ENCODE measurements at places on chromosomes 5 and 9.

DNA sequence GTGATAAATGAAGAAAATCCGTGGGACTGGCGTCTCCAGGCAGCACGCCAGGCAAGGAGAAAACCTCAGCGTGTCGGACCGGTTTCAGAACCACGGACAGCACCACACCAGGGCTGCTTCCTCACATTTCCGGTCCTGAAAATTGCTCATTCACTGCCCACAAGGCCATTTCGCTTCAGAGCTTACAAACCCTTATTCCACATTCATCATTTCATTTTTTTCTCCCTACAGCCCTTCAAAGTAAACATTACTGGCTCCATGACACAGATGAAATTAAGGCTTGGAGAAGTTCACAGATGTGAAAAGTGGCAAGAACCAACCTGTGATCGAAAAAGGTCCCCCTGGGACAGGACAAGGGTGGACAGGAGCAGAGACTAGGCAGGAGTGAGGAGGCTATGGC, 1.5 kb upstream of the GPRIN1 start:
- no peaks in the 10 kb centered on the region for H3K36me3 ChIP-seq
- DNase-seq = peak; percentile 81
- peaks cover 7% of the 10 kb centered on the region for H3K4me1 ChIP-seq
- no peak overlapping the region for H3K27ac ChIP-seq

- no peaks in the 10 kb centered on the region for H3K27me3 ChIP-seq
- peak overlapping the region; percentile 88 for H3K27ac ChIP-seq
These were observed 193.0 kb downstream of the CD180 start for GRCh38 chr5:67003685-67003934.

- no peak for DNase-seq
- no peaks in the 10 kb centered on the region for H3K27me3 ChIP-seq
- no peaks in the 10 kb centered on the region for H3K36me3 ChIP-seq
These were observed 2.9 kb downstream of the ARL14EPL start for GRCh38 chr5:116035123-116035522.

DNA sequence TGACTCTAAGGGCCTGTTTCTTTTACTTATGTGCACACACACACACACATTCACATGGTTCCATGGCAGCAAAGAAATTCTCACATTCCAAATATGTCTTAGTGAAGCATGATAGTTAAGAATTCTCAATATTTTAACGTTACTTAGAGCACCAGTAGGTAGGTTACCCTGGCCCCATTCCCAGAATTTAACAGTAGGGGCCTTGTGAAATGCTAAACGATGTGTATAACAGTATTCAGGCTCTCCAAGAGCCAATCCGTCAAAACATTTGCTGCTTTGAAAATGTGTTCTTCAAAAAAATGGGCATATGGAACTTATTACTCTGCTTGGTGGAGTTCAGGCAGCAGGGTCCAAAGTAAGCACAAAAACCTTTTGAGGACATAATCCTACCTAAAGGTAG, 93.7 kb upstream of the DAB2 start:
- no peaks in the 10 kb centered on the region for H3K36me3 ChIP-seq
- no peak for DNase-seq
- H3K27ac ChIP-seq = no peak overlapping the region
- H3K4me1 ChIP-seq = peaks cover 24% of the 10 kb centered on the region
- H3K4me3 ChIP-seq = no peak overlapping the region

GRCh38 chr5:147458581-147458980, 51.3 kb downstream of the DPYSL3 start:
- no peak for DNase-seq
- H3K4me1 ChIP-seq = peaks cover 14% of the 10 kb centered on the region
- H3K36me3 ChIP-seq = no peaks in the 10 kb centered on the region
- H3K27me3 ChIP-seq = no peaks in the 10 kb centered on the region

DNA sequence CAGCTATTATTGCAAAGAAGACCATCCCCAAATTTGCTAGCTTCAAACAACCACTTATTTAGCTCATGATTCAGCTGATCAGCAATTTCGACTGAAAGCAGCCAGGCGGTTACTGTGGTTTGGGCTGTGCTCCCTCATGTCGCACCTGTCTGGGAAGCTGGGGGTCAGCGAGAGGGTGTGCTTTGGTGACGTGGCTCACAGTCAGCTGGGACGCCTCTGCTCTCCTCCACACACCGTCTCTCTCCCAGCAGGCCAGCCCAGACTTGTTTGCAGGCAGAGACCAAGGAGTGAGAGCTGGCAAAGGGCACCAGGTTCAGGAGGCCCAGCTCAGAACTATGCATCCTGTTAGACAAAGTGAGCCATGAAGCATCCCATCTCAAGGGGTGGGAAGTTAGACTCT, 140.9 kb downstream of the SYK start:
- H3K27ac ChIP-seq = no peak overlapping the region
- DNase-seq = no peak
- no peaks in the 10 kb centered on the region for H3K36me3 ChIP-seq
- H3K27me3 ChIP-seq = no peaks in the 10 kb centered on the region
- H3K4me3 ChIP-seq = no peak overlapping the region
- no peaks in the 10 kb centered on the region for H3K4me1 ChIP-seq

- H3K4me1 ChIP-seq = no peaks in the 10 kb centered on the region
- no peaks in the 10 kb centered on the region for H3K27me3 ChIP-seq
- H3K36me3 ChIP-seq = no peaks in the 10 kb centered on the region
- no peak for DNase-seq
These were observed 44.1 kb upstream of the FSD1L start for GRCh38 chr9:105403552-105404248.

DNA sequence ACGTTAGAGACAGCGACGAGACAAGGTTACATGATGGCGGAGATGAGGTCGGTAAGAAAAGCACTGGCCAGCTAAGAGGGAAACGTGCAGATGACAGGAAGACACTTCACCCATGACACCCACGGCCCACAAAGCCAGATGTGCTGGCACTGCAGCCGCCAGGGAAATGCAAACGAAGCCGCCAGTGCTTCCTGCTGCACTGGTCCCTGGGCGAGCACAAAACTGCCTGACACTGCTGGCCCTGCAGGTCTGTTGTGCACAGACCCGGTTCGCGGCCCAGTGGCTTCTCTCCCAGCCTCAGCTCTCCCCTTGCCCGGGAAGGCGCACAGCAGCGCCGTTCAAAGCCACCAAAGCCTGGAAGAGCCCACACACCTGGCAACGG, 20.3 kb downstream of the QSOX2 start:
- H3K36me3 ChIP-seq = peaks cover 8% of the 10 kb centered on the region
- no peaks in the 10 kb centered on the region for H3K27me3 ChIP-seq
- H3K4me1 ChIP-seq = no peaks in the 10 kb centered on the region
- H3K4me3 ChIP-seq = no peak overlapping the region

DNA sequence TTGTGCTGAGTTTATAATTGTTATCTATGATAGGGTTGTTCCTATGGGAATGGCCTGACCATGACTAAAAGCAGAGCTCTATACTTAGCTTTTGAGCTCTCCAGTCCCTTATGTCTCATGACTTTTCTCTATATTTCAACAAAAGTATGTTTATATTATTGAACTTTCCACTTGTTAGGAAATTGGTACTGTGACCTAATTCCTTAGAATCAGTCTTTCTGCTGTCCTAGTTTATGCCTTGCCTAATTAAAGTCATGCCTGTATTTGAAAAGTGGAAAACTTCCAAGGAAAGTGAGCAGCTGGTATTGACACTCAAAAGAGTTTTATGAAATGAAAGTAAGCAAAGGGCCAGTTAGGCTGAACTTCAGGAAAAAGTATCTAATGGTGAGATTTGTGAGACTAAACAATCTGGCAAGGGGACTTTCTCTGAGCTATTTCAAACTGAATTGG, 68.6 kb downstream of the XRCC4 start:
- no peak overlapping the region for H3K4me3 ChIP-seq
- no peak for DNase-seq
- no peaks in the 10 kb centered on the region for H3K27me3 ChIP-seq

DNA sequence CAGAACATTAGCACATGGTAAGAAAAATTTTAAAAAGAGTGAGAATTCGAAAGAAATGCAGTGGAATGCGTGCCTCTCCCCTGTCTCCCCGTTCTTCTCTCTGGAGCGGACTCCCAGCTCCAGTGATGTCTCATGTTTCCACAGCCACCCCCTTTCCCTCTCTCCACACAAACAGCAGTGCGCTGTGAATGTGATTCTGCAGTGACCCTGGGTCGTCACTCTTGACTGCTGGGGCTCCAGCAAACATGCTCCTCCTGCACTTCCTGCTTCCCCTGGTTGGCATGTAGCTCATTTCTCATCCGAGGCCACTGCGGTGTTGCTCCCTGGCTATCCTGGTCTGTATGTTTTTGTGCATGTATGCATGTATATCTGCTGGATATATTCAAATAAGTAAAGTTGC, 13.3 kb downstream of the PHF2 start:
- H3K27ac ChIP-seq = no peak overlapping the region
- H3K4me3 ChIP-seq = no peak overlapping the region
- no peaks in the 10 kb centered on the region for H3K27me3 ChIP-seq

DNA sequence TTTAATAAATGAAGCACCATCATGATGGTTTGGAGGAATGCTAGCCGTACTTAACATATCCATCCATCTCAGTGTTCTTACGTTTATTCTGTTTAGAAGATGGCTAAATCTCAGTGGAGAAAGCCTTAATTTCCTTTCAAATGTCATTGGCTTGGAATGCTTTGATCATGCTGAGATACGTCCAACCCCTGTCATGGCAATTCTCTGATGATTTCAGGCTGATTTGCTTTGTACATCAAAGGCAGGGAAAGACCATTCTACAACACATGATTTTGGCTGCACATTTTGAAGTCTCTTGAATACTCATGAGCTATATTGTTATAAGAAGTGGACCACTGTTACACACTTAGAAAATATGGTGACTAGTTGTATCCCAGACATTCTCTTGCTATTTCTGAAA, 1048.4 kb downstream of the MAT2B start:
- no peaks in the 10 kb centered on the region for H3K36me3 ChIP-seq
- no peak overlapping the region for H3K4me3 ChIP-seq
- no peak overlapping the region for H3K27ac ChIP-seq
- no peaks in the 10 kb centered on the region for H3K27me3 ChIP-seq

DNA sequence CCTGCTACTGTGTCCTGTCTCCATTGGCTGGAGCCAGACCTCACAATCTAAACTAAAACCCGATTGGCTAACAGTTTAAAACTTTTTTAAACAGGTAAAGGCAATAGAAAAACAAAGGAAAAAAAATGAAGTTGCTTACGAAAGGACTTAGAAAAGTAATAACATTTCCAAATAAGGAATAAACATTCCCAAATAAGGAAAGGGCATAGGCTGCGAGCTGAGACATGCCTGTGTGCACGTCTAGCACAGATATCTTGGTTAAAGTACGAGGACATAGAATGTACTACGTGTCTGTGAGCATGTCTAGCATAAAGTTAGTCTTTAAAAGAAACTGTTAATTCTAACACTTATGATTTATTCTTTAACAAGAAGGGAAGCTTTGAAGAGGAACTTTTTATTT, 15.3 kb upstream of the FAM120A start:
- H3K4me3 ChIP-seq = no peak overlapping the region
- no peaks in the 10 kb centered on the region for H3K36me3 ChIP-seq
- DNase-seq = no peak
- no peaks in the 10 kb centered on the region for H3K27me3 ChIP-seq
- H3K4me1 ChIP-seq = no peaks in the 10 kb centered on the region
- no peak overlapping the region for H3K27ac ChIP-seq

- H3K4me3 ChIP-seq = no peak overlapping the region
- DNase-seq = no peak
- H3K36me3 ChIP-seq = no peaks in the 10 kb centered on the region
- no peaks in the 10 kb centered on the region for H3K4me1 ChIP-seq
These were observed 228.2 kb downstream of the PRR16 start for GRCh38 chr5:120692325-120692724.

- H3K27me3 ChIP-seq = no peaks in the 10 kb centered on the region
- no peaks in the 10 kb centered on the region for H3K4me1 ChIP-seq
- no peaks in the 10 kb centered on the region for H3K36me3 ChIP-seq
These were observed 292.9 kb upstream of the PUM3 start for GRCh38 chr9:3136686-3137346.

- H3K27me3 ChIP-seq = no peaks in the 10 kb centered on the region
- no peaks in the 10 kb centered on the region for H3K4me1 ChIP-seq
- no peak for DNase-seq
- H3K4me3 ChIP-seq = no peak overlapping the region
- no peak overlapping the region for H3K27ac ChIP-seq
These were observed 355.4 kb upstream of the PDE4D start for GRCh38 chr5:60248901-60249300.

- no peaks in the 10 kb centered on the region for H3K4me1 ChIP-seq
- H3K4me3 ChIP-seq = no peak overlapping the region
- no peak for DNase-seq
- no peaks in the 10 kb centered on the region for H3K36me3 ChIP-seq
- H3K27me3 ChIP-seq = no peaks in the 10 kb centered on the region
These were observed 10.7 kb downstream of the GIN1 start for GRCh38 chr5:103109277-103109676.

- no peak overlapping the region for H3K27ac ChIP-seq
These were observed 22.1 kb downstream of the IPPK start for GRCh38 chr9:92647671-92648473.

GRCh38 chr5:121526908-121527307, 324.8 kb upstream of the FTMT start:
- H3K36me3 ChIP-seq = no peaks in the 10 kb centered on the region
- H3K4me1 ChIP-seq = no peaks in the 10 kb centered on the region
- H3K4me3 ChIP-seq = no peak overlapping the region
- H3K27me3 ChIP-seq = no peaks in the 10 kb centered on the region
- no peak for DNase-seq
- H3K27ac ChIP-seq = no peak overlapping the region

- H3K27me3 ChIP-seq = no peaks in the 10 kb centered on the region
- H3K4me3 ChIP-seq = no peak overlapping the region
- H3K27ac ChIP-seq = no peak overlapping the region
- H3K4me1 ChIP-seq = no peaks in the 10 kb centered on the region
- DNase-seq = no peak
These were observed 128.2 kb upstream of the IRX2 start for GRCh38 chr5:2879701-2880100.

DNA sequence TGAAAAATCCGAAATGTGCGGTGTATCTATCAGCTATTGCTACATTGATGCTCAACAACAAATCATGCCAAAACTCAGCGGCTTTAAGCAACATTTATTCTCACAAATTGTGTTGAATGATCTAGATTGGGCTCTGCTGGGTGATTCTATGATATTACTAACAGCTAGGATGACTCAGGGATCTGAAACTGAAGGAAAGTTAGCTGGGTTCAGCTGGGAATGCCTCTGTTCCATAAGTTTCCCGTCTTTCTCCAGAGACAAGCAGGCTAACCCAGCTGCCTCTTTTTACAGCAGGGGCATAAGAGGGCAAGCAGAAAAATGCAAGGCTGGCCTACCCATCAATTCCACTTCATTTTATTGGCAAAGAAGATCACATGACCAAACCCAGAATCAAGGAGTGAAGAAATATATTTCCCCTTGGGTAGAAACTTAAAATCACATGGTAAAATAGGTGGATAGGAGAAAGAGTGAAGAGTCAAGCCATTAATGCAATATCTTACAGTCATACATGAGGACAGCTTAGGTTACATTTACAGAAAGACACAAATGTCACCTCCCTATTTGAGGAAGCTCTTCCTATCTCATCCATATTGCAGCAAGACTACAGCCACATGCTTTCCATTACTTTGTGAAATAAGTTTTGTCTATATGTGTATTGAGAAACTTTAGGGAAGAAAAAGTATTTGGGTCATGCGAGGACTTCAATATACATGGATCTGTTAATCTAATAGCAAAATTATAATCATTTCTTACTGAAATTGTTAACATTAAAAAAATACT, 30.8 kb downstream of the IL7R start:
- no peaks in the 10 kb centered on the region for H3K36me3 ChIP-seq
- DNase-seq = no peak
- no peaks in the 10 kb centered on the region for H3K27me3 ChIP-seq
- no peak overlapping the region for H3K27ac ChIP-seq
- no peak overlapping the region for H3K4me3 ChIP-seq

GRCh38 chr5:51376509-51376908, 6.7 kb upstream of the ISL1 start:
- H3K4me1 ChIP-seq = peaks cover 9% of the 10 kb centered on the region
- H3K27ac ChIP-seq = no peak overlapping the region
- H3K27me3 ChIP-seq = peaks cover 74% of the 10 kb centered on the region
- DNase-seq = no peak
- no peak overlapping the region for H3K4me3 ChIP-seq
